ENCODE measurements at places on chromosomes 2 and 18. TPM values are rescaled to one million over a fixed set of nuclear protein-coding genes. Genes with fewer than 3 reads are reported as not detected.

The SCLY gene
- 13.6 TPM for polyA plus RNA-seq

The FSHR gene
- not detected for polyA plus RNA-seq

The DPY30 gene
- 41.1 TPM for polyA plus RNA-seq

The ALPI gene
- 0.03 TPM for polyA plus RNA-seq

The MFSD2B gene
- 0.18 TPM for polyA plus RNA-seq

The TRABD2A gene
- polyA plus RNA-seq, result 2.8 TPM

The SLC11A1 gene
- polyA plus RNA-seq, result 59.0 TPM

The SKOR2 gene
- polyA plus RNA-seq, result not detected

The ASXL3 gene
- polyA plus RNA-seq, result 0.24 TPM

The DNAH7 gene
- 2.3 TPM for polyA plus RNA-seq

The TNFAIP6 gene
- polyA plus RNA-seq, result 110 TPM

The STAMBP gene
- 27.9 TPM for polyA plus RNA-seq

The UGT1A4 gene
- polyA plus RNA-seq, result not detected

The RTP5 gene
- polyA plus RNA-seq, result not detected

The STK36 gene
- 17.5 TPM for polyA plus RNA-seq

The C2orf92 gene
- 4.3 TPM for polyA plus RNA-seq

The INPP5D gene
- polyA plus RNA-seq, result 8.1 TPM

The BOLL gene
- not detected for polyA plus RNA-seq

The LPIN2 gene
- 13.6 TPM for polyA plus RNA-seq

The COLEC11 gene
- polyA plus RNA-seq, result 7.9 TPM

The TMEM247 gene
- not detected for polyA plus RNA-seq

The LOXHD1 gene
- polyA plus RNA-seq, result 1.0 TPM

The ID2 gene
- 216 TPM for polyA plus RNA-seq

The GKN1 gene
- polyA plus RNA-seq, result 4.8 TPM

The THUMPD2 gene
- polyA plus RNA-seq, result 4.8 TPM

The HOXD10 gene
- 0.76 TPM for polyA plus RNA-seq

The GDF7 gene
- polyA plus RNA-seq, result not detected

The SRD5A2 gene
- polyA plus RNA-seq, result not detected

The PSTPIP2 gene
- polyA plus RNA-seq, result 2.2 TPM

The ABCG5 gene
- polyA plus RNA-seq, result 0.06 TPM

The EEF1B2 gene
- 1,153 TPM for polyA plus RNA-seq

The KLHL29 gene
- polyA plus RNA-seq, result 1.4 TPM

The CD8B2 gene
- polyA plus RNA-seq, result not detected

The PTPRN gene
- polyA plus RNA-seq, result 15.5 TPM

The G6PC2 gene
- 42.9 TPM for polyA plus RNA-seq

The OST4 gene
- 750 TPM for polyA plus RNA-seq

The CELF4 gene
- polyA plus RNA-seq, result 2.0 TPM

The KIAA2012 gene
- polyA plus RNA-seq, result not detected

Data from adipose tissue (tissue), 3 donors.